ENCODE measurements at places on chromosomes 3 and 15. TPM values are rescaled to one million over a fixed set of nuclear protein-coding genes. Genes with fewer than 3 reads are reported as not detected.

Gene CAV3
- total RNA-seq: not detected

DNA sequence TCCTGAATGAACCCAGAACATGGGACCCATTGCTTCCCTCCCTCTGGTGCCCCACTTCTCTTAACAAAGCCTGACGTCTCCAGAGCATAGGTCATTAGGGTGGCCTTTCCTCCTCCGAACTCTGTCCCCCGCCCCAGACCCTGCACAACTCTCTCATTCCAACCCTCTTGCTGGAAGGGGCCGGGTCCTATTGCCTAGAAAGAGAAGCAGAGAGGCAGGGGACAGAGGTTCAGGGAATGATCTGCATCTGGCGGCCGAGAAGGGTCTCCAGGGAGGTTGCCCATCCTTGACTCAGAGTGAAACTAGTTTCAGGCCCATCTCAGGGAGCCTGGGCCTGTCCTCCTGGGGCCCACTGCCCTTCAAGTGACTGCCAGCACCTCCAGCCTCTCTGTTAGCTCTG lies 79.0 kb downstream of the LINGO1 start:
- no peaks in the 10 kb centered on the region for H3K27me3 ChIP-seq
- H3K36me3 ChIP-seq: no peaks in the 10 kb centered on the region
- no peak overlapping the region for H3K27ac ChIP-seq
- H3K4me1 ChIP-seq: no peaks in the 10 kb centered on the region
- DNase-seq: no peak

Gene VPS13C
- 21.5 TPM for total RNA-seq

DNA sequence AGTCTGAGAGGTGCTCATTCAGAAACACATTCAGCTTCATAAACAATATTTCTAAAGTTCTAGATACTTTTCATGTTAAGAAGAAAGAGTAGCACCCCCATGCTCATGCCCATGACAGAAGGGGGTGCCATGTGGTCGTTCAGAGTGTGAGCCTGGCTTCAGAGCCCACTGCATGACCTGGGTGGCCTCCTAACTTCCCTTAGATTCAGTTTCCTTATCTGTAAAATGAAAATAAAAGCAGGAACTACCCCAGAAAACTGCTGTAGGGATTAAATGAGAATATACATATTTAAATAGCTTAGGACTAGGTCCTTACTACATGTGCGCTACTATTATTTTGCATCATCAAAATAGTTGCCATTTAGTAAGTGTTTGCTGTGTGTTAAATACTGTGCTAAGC lies 69.2 kb downstream of the ABHD5 start:
- H3K36me3 ChIP-seq: no peaks in the 10 kb centered on the region
- no peak for DNase-seq
- no peaks in the 10 kb centered on the region for H3K4me1 ChIP-seq
- no peaks in the 10 kb centered on the region for H3K27me3 ChIP-seq
- no peak overlapping the region for H3K27ac ChIP-seq
- H3K4me3 ChIP-seq: no peak overlapping the region

- no peak overlapping the region for H3K4me3 ChIP-seq
- DNase-seq: no peak
- peaks cover 38% of the 10 kb centered on the region for H3K4me1 ChIP-seq
- no peak overlapping the region for H3K27ac ChIP-seq
Observed at GRCh38 chr15:93488296-93488713, 399.3 kb upstream of the RGMA start.

Data from pancreas (tissue), 10 donors.